ENCODE measurements at places on chromosomes 13 and 19.

DNA sequence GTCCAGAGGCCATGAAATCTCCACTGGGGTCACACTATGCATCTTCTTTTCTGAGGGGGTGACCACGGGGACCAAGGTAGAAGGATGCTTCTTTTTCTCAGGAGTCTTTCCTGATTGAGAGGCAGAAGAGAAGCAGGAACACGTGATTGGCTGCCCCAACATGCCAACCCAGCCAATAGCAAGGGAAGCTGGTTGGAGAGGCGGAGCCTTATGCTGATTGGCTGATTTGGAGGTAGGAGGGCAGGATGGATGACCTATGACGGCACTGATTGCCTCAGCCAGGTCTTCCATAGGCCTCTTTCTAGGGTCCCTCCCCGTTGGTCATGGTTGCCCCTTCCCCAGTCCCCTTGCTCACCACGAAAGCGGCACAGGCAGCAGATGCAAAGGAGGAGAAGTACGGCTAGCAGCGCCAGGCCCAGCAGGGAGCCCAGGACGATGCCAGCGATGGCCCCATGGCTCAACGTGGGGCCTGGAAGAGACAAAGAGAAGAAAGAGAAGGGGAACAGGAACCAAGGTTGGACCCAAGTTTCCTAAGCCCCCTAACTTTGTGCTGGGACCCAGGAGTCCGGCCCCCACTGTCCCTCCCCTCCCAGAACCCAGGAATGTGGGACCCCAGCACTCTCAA is 8.0 kb downstream of the VSIG10L start:
- no peak for DNase-seq

GRCh38 chr19:1445932-1446712 is 3.8 kb upstream of the APC2 start:
- DNase-seq: no peak

- no peak for DNase-seq
These were observed 8.9 kb upstream of the VN1R1 start for GRCh38 chr19:57465680-57466381.

DNA sequence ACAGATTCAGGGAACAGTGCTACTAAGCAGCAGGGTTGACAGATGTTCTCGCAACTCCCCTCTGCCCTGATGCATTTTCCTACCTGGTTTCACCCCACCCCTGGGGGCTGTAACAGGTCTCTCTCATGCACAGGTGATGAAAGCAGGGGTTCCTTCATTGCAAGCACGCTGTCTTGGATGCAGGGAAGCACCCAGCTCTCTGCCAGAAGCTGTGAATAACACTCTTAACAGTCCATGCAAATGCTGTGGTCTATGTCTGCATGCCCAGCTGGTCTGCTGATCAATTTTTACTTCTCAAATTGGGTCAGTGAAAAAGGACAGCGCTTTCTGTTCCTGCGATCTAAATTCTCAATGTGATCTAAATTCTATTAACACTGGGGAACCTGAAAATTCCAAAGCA is 246.3 kb upstream of the TSHZ3 start:
- DNase-seq: no peak

DNA sequence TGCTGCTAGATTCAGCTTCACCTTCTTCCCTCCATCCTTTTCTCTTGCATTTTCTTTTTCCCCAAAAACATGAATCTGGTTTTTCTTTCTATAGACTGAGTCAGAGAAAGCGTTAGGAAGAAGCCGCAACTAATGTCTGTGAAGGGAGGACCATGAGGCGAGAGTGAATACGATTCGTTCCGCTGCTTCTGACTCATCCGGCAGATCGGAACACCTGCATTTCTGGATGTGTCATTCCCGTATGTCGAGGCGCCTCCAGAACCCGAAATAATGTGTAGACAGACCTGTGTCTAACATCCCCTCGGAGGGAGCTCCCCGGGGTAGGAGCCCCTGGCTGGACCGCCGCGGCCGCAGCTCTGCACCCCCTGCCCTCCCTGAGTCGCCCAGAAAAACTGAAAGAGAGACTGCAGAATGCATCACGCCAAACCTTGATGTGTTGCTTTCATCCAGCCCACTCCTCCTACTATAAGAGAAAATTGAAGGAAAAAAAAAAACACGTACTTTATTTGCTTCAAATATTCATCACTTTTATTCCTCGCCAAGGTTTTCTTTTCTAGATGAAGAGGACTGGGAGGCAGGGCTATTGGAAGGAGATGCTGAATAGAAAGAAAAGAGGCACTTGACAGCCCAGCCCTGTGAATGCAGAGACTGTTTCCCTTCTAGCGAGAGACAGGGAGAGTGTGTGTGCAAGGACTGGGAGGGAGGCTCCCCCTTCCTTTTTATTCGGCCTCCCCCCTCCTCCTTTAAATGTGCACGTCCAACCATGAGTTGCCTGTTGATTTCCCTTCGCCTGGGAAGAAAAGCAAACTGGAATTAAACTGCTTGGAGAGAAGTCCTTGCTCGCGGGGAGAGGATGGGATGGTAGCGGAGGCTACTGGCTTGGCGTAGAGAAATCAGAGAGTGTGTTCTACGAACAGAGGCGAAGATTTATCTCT is 616 bp upstream of the PCDH17 start:
- DNase-seq: no peak

GRCh38 chr19:39406656-39407409 is at the start of gene ZFP36:
TSS of gene ZFP36 (plus strand) at chr19:39406847. CDS start at chr19:39406905, 58 bp downstream.
- peak; percentile 79 for DNase-seq

- DNase-seq: no peak
These were observed 77.0 kb downstream of the LRRC63 start for GRCh38 chr13:46288570-46289259.

DNA sequence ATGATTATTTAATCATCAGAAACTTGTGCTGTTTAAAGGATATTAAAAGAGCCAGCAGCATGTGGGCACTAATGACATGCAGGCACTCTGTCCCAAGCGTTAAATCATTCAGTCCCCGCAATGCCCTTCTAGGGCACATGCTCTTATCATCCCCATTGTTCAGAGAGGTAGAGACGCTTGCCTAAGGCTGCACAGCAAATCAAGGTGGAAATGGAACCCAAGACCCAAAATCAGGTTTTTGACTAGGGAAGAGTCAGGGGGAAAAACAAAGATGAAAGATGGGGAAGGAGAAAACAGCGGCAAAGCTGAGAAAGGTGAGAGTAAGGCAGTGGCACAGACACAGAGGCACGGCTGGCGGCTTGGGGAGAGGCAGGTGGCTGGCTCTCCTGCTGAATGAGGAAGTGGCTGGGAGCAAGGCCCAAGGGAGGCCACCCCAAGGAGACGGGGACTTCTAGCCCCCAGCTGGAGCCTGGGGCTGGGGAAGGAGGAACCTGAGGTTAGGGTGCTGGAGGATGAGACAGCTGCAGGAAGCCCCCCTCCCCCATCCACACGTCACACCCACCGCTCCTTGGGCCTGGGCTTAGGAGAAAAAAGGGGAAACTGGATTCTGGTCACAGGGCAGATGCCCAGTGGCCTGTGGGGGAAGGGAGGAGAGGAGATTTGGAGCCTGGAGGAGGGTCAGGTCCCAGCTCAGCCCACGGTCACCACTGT is 1.0 kb upstream of the TYROBP start:
- no peak for DNase-seq

- no peak for DNase-seq
These were observed 2.4 kb downstream of the MARK4 start for GRCh38 chr19:45253396-45254027.

GRCh38 chr13:21987793-21988192 is 316.9 kb downstream of the FGF9 start:
- DNase-seq: no peak

GRCh38 chr19:35828692-35829301 is 16.2 kb upstream of the PRODH2 start:
- DNase-seq: no peak

DNA sequence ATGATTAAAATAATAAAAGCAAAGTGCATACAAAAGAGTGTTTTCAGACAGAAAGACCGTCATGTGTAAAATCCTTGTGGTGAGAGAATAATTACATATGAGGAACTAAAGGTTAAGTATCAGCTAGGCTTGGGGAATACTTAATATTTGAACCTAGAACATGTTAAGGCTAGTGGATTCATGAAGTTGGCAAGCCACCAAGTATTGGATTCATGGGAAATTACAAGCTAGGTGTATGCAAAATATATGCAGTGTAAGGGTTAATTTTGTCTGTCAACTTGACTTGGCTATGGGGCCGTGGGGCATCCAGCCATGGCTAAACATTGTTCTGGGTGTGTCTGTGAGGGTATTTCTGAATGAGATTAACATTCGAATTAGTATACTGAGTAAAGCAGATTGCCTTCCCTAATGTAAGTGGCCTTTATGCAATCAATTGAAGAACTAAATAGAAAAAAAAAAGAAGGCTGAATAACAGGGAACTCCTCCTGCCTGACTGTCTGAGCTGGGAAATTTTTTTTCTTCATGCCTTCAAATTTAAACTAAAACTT is 533.5 kb upstream of the KLF12 start:
- no peak for DNase-seq

DNA sequence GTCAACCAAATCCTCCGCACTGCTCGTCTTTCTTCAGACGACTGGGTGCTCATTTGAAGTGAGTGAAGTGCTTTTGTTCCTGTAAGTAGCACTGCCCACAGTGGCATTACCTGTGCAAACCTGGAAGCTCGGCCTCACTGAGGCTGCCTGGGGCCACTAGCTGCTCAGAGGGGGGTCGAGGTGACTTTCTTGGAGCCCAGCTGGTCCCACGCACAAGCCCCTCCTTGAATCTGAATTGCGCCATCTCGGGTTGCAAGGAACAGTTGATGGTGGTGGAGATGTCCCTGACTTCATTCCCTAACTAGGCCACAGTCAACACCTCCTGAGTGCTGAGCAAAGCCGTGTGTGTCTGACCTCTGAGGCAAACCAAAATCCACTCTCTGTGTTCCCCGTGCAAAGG is 79.3 kb upstream of the GPR183 start:
- DNase-seq: no peak

GRCh38 chr19:44254496-44254895 is 5.2 kb upstream of the ZNF233 start:
- no peak for DNase-seq

GRCh38 chr13:70353096-70353495 is 244.8 kb upstream of the KLHL1 start:
- no peak for DNase-seq

- DNase-seq: no peak
These were observed 32.9 kb downstream of the ZNF701 start for GRCh38 chr19:52602941-52603340.

- no peak for DNase-seq
These were observed 100.4 kb downstream of the DCLK1 start for GRCh38 chr13:36030670-36031331.

DNA sequence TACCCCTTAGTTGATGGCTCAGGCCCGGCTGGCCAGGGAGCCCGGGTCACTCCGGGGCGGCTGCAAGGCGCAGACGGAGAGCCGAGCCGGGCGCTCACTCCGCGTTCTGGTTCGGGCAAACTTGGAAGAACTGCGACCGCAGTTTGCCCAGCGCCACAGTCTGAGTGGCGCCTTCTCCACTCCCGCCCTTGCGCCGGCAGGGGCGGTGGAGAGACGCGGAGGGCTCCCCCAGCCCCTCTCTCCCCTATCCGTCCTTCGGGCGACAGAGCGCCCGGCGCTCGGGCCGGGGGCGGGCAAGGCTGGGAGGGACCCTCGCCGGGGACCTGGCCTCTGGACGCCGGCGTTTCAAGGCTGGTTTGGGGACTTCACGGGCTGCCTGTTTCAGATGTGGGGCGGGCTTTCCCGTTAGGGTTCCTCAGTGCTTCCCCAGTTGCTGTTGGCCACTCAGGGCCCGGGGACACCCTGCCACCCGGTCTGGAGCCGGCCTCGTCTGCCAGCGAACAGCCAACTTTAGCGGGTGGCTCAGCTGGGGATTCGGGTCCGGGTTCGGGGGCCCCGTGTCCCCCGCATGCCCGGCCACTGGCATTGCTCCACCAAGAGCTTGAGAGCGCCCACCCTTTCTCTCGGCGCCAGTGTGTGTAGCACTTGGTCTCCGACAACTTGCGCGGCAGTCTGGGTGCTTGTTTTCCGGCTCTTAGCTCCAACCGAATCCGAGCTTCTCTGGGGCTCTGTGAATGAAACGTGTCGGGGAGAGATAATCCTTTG is 1.5 kb downstream of the GPC6 start:
- no peak for DNase-seq

GRCh38 chr13:110425444-110425780 is 118.3 kb downstream of the COL4A2 start:
- no peak for DNase-seq

DNA sequence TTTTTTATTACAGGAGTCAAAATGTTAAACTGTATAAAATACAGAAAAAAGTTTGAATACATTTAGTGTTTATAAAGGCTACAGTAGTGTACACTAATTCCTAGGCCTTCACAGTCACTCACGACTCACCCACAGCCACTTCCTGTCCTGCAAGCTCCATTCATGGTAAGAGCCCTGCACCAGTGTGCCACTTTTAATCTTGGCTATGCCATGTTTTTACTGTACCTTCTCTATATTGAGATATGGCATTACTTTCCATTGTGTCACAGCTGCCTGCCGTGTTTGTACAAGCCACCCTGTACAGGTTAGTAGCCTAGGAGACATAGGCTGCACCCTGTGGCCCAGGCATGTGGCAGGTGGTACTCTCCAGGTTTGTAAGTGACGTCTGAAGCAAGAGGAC is 32.1 kb downstream of the C1QTNF9 start:
- no peak for DNase-seq

- no peak for DNase-seq
These were observed 39.8 kb upstream of the LATS2 start for GRCh38 chr13:21100994-21101757.

GRCh38 chr13:39566216-39566869 is 36.6 kb downstream of the LHFPL6 start:
- DNase-seq: no peak

GRCh38 chr13:104759069-104759468 is 1692.9 kb upstream of the SLC10A2 start:
- DNase-seq: no peak

- DNase-seq: no peak
These were observed 17.1 kb upstream of the CD33 start for GRCh38 chr19:51207747-51208146.

DNA sequence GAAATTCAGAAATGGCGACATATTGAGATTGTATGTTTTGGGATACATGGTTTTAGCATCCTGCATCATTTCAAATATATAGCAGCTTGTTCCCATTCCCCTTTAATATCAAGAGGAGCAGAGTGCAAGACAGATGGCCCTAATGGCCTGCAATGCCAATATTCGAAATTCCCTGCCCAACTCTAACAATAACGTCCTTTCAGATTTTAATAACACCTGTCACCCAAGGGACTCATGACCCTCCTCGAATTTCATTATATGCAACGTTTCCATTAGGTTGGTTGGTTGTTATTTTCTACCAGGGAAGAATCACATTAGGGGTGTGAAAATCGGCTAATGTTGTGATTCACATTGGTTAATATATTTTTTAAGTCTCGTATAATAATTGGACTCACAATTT is 170.0 kb downstream of the TNFSF13B start:
- no peak for DNase-seq

GRCh38 chr13:20057963-20058362 is 99.4 kb downstream of the ZMYM2 start:
- DNase-seq: no peak

- DNase-seq: no peak
These were observed 316.0 kb downstream of the FOXO1 start for GRCh38 chr13:40350283-40350992.

- no peak for DNase-seq
These were observed 30.5 kb upstream of the MBNL2 start for GRCh38 chr13:97191615-97192014.

Measured in activated CD4-positive, CD25-positive, alpha-beta regulatory T cell treated with anti-CD3 and anti-CD28 coated beads, Interleukin-2, amount 50 U/mL, for 16 hours (primary cell).